Astrocyte of the cerebellum (primary cell): ENCODE measurements at places on chromosomes 2 and 18.

GRCh38 chr2:8121022-8121825, 560.6 kb upstream of the ID2 start:
- DNase-seq, result no peak

DNA sequence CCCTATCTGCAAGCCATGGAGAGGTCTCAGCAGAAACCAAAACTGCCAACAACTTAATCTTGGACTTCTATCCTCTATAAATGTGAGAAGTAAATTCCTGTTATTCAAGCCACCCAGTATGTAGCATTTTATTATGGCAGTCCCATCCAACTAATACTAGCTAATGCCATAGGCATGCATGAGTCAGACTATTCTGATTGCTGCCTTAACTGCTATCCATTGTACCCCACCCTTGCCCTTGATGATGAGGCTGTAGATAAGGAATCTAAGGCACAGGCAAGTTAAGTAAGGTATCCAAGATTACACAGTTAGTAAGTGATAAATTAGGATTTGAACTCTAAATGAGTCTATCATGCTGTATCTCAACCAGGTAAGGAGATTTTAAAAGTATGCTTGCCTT, 223.0 kb downstream of the UBE2E3 start:
- DNase-seq, result peak; percentile 46

GRCh38 chr2:216429428-216429827, 17.1 kb downstream of the SMARCAL1 start:
- no peak for DNase-seq

DNA sequence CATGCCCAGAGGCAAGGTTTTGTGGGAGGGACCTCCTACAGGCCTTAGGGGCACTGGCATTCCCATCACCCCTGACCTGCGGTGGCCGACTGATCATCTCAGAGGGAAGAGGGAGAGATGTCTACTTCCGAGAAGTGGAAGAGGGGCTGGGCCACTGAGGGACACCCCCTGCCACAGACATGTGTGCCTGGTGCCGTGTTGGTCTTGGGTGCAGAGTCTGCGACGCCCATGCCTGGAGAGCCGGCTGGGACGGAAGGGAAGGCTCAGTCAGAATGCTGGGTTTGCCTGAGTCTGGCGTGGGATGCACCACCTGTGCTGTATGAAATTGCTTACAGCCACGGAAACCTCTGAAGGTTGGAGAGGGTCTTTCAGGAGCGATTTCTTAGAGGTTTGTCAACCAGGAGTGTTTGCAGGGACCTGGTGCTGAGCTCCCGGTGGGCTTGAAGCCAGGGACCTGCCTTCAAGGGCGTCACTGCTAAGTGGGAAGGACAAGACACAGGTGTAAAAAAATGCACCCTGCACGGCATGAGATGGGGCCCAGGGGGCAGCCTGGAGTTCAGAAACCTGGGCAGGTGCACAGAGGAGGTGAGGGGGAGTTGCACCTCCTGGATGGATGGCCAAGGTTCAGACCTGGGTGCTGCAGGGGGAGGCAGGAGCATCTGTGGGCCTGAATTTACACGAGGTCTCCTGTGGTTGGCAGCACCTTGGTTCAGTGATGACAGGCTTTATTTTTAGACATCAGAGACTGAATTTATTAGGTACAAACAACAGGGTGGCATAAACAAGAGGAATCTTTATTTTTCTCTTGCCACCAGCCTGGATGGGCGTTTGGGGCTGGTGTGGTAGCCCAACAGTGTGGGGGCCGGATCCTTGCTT, 100.3 kb downstream of the CTIF start:
- DNase-seq, result no peak

DNA sequence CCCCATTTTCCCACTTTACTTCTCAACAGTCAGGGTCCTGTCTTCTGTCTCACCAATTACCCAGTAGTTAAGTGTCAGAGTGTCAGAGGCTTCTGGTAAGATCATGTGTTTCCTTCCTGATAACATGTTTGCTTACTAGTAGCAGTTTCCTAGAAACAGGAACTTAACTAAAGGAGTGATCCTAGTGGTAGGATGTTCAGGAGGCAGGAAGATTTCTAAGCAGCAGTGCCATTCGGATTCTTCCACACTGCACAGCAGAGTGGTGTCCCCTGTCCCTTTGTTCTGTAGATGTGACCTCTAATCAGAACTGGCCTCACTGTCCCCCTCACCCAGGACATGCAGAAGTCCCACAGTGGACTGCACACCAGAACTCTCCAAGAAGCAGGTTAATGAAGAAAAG, 221.8 kb upstream of the OSR1 start:
- DNase-seq, result no peak

DNA sequence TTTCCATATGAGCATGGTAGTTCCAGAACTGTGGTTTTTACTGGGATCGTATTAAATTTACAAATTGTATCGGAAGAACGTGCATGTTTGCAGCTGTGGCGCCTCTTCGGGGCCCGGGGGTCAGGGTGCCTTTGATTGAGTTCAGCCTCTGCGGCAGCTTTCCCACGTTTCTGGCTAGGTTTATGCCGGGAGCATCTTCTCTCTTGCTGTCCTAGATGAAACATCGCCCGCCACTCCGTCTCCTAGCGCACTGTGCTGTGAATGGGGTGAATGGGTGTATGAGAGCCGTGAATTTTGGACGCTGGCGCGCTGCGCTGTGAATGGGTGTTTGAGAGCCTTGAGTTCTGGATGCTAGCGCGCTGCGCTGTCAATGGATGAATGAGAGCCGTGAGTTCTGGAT, 12.3 kb downstream of the PDCD1 start:
- no peak for DNase-seq

GRCh38 chr2:196719110-196719872, 79.8 kb downstream of the CCDC150 start:
- DNase-seq, result peak; percentile 63

DNA sequence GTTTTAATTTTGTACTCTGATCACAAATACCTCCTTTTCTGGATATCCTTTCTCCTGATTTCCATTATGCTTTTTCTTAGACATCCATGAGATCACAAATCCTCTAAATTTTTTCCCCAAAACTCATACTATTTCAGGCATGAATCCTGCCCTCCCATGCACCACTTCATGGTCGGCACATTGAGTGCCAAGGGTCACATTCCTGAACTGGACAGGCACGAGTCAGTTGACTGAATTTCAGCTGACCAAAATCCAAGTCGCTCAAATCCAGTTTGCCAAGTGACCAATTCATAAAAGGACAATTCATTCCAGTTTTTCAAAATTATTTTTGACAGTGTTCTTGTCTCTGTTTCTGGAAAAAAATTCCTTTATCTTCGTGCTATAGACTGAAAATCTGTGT, 22.1 kb downstream of the DYNAP start:
- DNase-seq, result no peak

GRCh38 chr2:215611609-215612386, 175.9 kb upstream of the FN1 start:
- DNase-seq, result no peak

- no peak for DNase-seq
Measured at GRCh38 chr18:55997151-55997561, 409.2 kb upstream of the TCF4 start.

DNA sequence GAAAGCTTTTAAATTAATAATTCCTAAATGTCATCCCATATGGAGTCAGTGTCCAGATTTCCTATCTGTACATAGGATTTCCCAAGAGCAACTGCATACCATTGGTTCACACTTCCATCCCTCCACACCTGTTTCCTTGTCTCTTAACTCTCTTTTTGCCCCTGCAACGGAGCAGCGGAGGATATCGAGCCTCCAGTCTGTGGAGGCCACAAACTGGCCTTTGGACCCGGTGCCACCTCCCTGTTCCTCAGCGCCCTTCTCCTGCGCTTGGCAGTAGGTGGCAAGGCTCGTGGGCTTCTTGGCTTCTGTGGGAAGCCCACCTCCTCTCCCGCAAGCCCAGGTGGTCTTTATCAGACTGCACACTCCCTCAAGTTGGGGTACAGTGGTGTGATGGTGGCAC, 23.8 kb upstream of the STK25 start:
- DNase-seq, result no peak

- DNase-seq, result no peak
Measured at GRCh38 chr2:171551836-171552235, 29.6 kb downstream of the CYBRD1 start.
